ENCODE measurements at places on chromosomes 11 and 22.

- DNase-seq = no peak
These were observed 17.5 kb downstream of the ADORA2A start for GRCh38 chr22:24444729-24445466.

DNA sequence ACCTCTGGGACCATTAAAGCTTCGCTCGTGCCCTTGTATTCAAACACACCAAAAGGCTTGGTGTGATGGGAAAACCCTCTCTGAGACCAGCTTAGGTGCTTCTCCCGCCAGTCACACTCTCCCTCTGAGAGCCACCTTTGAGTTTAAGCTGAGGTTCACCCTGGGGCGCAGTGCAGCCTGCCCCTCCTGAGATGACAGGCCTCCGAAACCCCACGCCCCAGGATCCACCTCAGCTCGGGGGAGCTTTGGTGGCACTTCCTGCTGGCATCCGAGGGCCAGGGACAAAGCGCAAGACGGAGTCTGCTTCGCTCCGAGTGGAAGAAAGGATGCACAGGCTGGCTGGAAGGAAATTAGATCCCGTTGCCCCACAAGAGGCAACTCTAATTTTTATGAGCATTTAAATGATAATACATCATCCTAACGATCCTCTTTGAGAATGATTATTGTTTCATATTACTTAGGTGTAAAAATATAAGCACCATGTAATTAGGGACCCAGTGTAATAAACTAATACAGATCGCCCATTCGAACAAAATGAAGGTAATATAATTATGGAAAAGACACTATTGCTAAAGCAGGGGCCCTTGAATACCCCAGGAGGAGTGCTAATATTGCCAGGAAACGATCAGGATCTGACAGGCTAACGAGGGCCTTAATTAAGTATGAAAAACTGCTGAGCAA lies 134.7 kb downstream of the CEP164 start:
- DNase-seq = no peak

GRCh38 chr11:44808053-44808753 lies 81.4 kb downstream of the TSPAN18 start:
- DNase-seq = no peak

DNA sequence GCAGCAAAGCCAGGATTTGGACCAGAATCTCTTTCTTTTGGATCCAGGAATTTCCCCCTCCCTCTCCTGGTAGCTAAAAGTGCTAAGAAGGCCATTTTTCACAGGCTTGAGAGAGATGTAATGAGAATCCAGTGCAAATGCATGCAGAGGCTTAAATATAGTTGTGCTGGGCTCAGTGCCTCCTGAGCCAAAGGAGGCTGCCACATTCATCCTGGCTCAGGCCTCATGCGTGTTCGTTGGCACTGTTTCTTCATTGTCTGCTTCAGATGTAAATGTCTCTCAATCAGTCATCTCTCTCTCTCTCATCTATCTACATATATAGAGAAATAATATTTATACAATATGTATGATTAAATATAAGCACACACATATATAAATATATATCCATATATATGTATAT lies 83.6 kb downstream of the INSC start:
- no peak for DNase-seq

DNA sequence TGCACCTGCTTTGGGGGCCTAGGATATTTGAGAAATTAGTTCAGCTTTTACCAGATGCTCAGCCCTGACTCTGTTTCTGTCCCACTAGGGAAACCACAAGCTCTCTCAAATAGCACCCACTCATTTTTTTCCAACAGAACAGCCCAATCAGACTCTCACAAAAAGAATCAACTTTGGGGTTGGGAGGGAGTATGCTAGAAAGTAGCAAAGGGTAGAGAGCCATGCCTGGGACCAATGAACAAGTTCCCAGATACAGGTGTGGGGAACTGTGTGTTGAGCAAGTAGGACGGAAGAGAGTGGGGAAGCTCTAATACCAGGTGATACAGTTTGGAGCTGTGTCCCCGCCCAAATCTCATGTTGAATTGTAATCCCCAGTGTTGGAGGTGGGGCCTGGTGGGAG lies 41.1 kb downstream of the TRIM66 start:
- DNase-seq = no peak

DNA sequence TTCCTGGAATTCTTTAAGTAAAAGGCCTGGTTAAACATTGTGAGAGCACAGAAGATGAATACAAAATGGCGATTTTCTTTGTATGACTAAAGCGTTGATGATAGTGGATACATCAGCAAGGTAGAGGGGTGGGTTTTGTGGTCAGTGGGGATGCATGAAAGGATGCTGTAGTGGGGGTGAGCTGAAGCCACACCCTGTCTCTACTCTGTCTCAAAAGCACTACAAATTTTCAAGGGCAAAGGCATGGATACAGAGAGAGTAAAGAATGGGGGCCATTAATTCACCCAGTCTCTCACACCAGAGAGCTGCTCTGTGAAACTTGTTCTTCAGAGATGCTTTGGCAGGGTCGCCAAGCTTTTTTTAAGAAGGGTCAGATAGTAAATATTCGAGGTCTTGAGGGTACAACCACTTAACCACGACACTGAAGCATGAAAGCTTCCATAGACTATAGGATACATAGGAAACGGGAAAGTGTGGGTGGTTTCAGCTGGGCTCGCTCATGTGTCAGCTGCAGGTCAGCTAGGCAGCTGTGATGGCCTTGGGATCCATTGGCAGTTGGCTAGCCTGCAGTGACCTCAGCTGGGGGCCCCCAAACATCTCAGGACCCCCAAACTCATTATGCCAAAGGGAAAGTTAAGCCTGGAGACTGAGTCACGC lies 8.3 kb downstream of the TMEM138 start:
- no peak for DNase-seq

DNA sequence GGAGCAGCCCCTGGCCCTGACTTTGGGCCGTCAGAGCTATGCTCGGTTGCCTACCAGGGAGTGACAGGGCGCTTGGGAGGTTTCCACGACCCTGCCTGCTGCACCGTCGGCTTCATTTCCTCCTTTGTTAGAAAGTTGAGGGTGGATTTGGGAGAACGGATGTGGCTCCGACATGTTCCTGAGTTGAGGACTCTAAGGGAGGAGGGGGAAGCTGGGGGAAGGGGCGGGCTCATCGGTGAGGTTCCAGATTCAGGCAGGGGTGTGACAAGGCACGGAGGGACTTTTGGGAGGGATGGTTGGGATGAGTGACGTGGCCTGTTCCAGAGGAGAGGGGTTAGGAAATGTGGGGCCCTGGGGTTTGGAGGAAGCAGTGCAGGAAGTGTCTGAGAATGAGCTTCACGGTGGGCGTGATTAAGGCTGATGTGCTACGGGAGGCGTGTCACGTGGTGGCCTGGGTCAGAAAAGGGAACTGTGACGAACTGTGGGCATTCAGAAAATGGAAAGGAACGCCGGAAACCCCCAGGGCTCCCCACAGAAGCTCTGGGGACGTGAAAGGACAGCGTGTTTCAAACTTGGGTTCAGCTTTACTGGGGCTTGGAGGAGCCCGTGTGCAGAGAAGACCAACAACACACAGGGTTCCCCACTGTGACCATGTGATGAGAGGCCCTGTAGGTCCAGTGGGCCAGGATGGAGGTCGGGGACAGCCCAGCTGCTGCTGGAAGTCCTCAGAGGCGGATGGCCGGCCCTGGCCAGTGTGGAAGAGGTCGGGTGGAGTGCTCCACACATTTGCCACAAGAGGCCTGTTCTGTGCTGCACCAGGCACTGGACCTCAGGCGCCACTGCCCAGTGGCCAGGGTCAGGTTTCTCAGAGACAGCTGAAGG lies 2.8 kb downstream of the PARVB start:
- peak; percentile 78 for DNase-seq

- no peak for DNase-seq
These were observed 84.4 kb upstream of the TRPC6 start for GRCh38 chr11:101668236-101668635.

GRCh38 chr11:66448523-66448922 lies 9.9 kb upstream of the MRPL11 start:
- no peak for DNase-seq

DNA sequence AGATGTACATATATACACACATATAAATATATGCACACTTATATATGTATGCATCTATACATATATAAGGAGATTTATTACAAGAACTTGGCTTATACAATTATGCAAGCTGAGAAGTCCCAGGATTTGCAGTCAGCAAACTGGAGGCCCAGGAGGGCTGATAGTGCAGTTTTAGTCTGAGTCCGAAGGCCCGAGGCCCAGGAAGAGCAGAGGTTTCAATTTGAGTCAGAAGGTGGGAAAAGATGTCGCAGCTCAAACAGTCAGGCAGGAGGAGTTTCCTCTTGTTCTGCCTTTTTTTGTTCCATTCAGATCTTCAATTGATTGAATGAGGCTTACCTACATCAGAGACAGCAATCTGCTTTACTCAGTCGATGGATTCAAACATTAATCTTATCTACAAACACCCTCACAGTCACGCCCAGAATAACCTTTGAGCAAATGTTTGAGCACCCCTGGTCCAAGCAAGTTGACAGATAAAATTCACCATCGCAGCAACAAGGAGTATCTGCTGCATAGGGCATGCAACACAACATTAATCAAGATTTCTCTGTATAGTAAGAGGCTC lies 4.0 kb upstream of the SGSM1 start:
- DNase-seq = peak; percentile 78

DNA sequence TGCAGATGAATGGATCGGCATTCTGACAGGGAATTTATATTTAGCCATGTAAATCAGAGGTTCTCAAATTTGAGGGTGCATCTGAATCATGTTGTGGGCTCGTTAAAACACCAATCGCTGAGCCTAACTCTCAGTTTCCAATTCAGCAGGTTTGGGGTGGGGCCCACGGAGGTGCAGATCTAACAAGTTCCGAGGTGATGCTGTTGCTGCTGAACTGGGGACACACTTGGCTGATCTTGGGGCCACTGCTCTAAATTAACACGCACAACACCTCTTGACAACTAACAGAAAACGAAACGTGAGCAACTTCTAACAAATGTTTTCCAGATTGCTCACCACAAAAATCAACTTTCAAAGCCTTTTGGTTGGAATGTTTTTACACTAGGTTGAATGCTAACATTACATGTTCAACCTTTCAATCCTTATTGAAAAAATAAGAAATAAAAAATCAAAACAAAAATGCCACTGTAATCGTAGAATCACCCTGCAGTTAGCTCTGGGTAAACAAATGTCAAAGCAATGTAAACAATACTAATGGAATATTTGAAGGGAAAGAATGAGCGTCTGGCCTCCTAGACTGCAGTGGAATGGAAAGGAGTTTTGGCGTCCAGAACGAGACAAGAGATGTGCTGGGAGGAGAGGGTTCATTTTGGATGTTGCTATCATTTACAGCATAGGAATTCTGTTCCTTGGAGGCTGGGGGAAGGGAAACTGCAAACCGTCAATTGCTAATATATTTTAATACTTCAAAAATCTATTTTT lies 68.3 kb upstream of the SLC6A5 start:
- DNase-seq = no peak

- DNase-seq = no peak
These were observed 35.3 kb upstream of the HORMAD2 start for GRCh38 chr22:30044881-30045493.

GRCh38 chr11:120816176-120816575 lies 207.7 kb upstream of the TBCEL start:
- no peak for DNase-seq

DNA sequence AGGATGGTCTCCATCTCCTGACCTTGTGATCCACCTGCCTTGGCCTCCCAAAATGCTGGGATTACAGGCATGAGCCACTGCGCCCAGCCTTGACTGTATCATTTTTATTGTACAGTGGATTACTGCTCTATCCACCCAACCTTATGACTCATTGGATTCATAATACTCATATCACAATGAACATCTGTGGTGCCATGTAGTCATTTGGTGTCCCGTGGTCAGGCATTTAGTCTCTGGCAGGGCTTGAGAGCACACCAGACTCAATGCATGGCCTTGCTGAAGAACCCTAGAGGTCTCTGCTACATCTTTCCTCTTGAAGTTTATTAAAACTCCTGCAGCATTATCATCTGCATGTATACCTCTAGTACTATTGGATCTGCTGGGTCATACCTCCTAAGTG lies 98.0 kb upstream of the LDLRAD3 start:
- peak; percentile 7 for DNase-seq

- no peak for DNase-seq
These were observed 65.4 kb downstream of the MTMR3 start for GRCh38 chr22:29948385-29948769.

GRCh38 chr11:562046-562645 lies 1.4 kb downstream of the RASSF7 start:
- no peak for DNase-seq

DNA sequence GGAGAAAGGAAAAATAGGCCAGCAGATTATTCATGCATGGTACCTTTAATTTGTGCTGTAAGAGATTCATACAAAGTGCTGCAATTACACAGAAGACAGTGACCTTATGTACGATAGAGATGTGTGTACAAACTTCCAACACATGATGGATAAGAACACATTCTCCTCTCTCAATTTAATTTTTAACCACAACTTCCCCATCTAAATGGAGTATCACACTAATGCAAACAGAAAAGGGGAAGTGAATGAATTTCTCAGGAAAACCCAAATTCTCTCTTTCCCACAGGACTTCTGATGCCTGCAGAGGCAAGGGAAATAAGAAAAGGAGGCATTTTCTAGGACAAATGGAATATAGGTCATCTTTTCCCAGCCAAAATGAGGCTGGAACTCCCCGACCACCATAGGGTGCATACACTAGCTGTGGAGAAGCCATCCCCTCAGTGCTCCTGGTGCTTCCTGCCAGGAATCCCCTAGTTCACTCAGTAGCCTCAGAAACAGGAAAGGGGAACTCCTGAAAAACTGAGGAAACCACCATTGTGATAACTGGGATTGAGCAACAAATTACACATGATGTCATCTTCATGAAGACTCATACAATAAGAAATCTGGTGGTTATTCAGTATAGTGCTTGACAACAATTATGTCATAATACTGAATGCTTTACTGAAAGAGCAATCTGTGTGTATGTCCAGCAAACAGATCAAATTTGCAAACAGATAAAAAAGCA lies 22.4 kb downstream of the MMP10 start:
- DNase-seq = no peak

DNA sequence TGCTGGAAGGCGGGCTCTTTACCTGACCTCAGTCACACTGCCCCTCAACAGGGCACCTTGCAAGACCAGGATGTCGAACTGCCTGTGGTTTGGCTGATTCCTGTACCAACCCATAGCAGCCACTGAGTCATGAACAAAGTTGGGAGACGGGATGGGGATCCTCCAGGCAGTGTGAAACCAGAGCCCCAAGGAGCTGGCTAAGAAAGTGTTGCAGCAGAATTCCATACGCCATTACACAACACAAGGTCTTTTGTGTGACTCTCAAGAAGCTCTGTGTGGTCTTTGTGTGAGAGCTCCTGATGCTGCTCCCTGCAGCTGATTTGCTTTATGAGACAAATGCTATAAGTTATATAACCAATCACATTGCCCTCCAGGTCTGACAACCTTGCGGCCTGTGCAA lies 617.7 kb downstream of the OPCML start:
- no peak for DNase-seq

GRCh38 chr22:38494498-38494897 lies 11.6 kb downstream of the DDX17 start:
- DNase-seq = no peak

- no peak for DNase-seq
These were observed 74.8 kb downstream of the KIAA1671 start for GRCh38 chr22:25027043-25027906.

DNA sequence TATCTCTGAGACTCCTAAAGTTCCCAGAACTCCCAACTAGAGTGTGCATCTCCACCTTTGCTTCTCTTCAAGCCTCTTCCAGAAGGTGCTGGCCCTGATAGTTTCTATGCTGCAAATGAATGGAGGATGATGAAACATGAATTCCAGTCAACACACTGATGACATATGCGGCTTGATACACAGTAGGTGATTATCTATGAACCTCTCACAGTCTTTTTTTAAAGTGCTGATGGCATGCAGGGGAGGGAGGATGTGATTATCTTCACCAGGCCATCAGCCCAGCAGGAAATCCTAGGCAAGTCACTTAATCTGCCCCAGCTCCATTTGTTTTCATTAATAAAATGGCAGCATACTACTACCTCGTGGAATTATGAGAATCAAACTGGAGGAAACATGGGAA lies 548.5 kb downstream of the SOX6 start:
- no peak for DNase-seq

Data from activated CD4-positive, alpha-beta T cell treated with anti-CD3 and anti-CD28 coated beads, Interleukin-2, Interleukin-4, amounts not matched to agents 100 ng/mL and 50 ng/mL, durations not matched to agents 16 hours and 8 hours (primary cell).